ENCODE measurements at places on chromosomes 6 and 20.

DNA sequence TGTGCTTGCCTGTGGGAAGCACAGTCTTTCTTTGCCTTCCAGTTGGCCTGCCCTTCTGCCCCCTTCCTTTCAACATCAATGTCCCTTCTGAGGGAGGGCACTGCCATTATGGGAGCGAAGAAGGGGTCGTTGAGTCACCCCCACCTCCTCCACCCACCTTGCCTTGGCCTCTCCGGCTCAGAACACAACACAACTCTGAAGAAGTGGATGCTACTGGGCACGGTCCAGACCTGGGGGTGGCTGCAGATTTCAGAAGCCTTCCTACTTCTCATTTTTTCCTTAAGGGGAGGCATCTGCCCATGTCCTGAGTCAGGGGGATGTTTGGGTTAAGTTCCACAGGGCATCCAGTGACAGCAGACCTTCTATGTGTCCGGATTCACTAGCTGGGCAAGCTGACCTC, 72.1 kb downstream of the GFOD1 start:
- DNase-seq: no peak

- DNase-seq: no peak
Observed at GRCh38 chr6:122153557-122153956, 245.9 kb upstream of the HSF2 start.

- DNase-seq: peak; percentile 57
Observed at GRCh38 chr6:75934643-75935472, 137.6 kb downstream of the IMPG1 start.

DNA sequence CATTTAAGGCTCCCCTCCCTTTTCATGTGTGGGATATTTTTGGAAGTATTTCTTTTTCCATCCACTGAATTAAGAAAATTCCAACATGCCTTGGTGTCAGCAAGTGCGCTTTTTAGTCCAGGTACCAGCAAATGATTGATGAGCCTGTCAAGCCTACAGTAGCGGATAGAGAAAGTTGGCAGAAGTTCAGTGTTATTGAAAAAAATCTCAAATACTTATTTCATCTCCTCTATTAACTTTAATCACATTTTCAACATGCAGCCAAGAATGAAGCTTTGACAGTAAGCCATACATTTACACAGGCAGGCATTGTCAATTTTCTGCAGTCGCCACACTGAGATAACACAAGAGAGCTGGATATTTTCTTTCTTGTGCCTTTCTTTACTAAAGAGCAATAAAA, 50.4 kb downstream of the BLOC1S5 start:
- DNase-seq: no peak

DNA sequence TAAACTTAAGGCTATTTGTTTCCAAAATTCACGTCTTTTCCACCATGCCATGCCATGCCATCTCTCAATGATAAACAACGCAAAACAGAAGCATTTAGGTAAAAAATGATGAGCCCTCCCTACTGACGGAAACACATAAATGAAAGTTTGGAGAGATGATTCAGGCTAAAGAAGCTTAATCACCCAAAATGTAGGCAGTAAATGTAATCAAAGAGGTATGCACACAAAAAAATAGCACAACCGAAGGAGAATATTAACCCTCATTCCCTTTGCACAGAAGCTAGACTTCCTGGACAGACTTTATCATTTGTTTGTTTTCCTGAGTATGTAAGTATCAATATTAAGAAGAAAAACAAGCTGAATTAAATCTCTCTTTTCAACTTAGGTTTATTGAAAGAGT, 28.8 kb downstream of the DCDC2 start:
- no peak for DNase-seq

Measured in sciatic nerve (tissue), 2 donors.